ENCODE measurements at places on chromosomes 6 and 20.

GRCh38 chr6:15063253-15063853 lies 182.5 kb upstream of the JARID2 start:
- DNase-seq: peak; percentile 7

DNA sequence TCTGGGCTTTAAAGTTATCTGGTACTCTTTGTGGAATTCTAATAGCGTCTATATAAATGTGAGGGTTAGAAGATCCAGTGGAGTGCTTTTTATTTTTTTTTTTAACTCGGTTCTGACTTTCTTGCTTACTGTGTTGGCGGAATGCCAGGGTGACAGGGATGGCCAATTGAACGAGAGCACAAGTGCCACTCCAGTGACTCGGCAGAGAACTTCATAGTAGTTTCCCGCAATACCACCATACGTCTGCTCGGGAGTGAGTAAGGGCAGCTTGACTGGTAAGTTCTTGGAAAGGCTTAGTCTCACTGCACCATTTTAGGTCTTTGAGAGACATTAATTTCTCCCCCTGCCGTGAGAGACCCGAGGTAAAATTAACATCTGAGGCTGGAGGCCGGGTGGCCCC lies 49.4 kb upstream of the TULP1 start:
- DNase-seq: no peak

DNA sequence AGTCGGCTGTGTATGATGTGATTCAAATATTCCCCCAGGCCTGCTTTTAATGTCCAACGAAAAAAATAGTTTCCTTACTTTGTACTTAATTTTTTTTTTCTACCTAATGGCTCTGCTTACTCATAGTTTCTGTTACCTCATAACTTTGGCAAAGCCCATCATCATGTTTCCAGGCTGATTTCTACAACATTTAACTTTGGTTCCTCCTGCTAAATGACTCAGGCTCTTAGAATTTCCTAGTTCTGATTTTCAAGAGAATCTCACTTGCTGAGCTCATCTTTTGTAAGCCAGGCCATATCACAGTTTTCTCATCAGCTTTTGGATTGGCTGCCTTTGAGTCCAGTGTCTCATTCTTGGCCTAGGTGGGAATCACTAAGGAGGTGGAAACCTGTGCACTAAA lies 323.1 kb downstream of the HDGFL1 start:
- DNase-seq: peak; percentile 98

DNA sequence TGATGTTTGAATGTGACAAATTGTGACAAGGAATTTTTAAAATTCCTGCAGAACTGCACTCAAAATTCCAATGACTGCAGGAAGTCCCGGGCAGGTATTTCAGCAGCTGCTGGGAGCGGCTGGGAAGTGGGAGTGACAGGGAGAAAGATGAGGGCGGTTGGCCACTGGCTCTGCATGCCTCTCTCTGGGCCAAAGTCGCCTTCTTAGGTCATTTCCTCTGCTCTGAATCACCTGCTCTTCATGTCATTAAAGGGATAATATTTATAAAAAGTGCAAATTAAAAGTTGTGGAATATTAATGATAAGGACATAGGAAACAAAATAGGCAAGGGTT lies 43.9 kb downstream of the RAMACL start:
- no peak for DNase-seq

DNA sequence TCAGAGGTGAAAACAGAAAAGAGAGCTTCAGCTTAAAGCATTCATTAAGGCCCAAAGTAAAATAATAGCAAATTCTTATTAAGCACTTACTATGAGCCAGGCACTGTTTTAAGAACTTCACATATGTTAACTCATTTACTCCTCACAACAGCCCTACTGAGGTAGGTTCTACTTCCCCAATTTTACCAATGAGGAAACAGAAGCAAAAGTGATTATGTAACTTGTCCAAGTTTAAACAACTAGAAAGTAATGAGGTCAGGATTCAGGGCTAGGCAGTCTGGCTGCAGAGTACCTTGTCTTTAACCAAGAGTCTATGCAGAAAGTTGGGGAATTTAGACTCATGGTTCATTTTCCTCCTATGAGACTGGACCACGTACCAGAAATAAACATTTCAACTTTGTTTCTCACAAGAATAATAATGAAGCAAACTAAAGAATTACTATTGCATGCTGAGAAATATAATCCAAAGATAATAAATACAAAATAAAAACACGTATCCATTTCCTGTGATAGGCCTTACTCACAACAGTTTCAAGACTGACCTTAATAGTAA lies 3.8 kb downstream of the COL21A1 start:
- no peak for DNase-seq

- no peak for DNase-seq
These were observed 7.2 kb downstream of the SOBP start for GRCh38 chr6:107496892-107497684.

DNA sequence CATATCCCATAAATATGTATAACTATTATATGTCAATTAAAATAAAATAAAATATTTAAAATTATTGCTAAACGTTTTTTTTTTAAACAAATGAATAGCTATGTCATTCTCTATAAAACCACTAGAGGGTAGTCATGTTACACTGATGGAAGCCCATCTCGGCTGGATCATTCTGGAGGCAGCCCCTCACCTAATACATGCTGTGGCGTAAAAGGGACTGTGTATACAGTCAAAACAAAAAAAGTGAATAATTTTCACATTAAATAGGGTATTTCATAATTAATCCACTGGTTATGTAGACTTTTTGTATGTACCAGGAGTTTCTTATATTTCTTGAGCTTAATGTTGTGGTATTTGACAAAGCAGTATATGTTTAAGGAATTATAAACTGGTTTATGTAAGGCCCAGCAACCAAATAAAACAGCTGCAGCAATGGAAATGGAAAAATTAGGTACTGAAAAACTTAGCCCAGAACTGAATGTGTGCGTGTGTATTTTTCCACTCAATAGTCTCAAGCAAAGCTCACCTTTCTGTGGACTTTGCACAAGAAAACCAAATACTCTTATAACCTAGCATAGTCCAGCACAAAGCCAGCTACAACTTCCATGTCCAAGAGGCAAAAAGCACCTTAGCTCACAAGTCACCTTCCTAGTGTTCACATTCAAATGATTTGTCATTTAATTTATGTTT lies 81.7 kb downstream of the COL9A1 start:
- peak; percentile 42 for DNase-seq

GRCh38 chr6:5582762-5583161 lies 321.4 kb downstream of the FARS2 start:
- no peak for DNase-seq

DNA sequence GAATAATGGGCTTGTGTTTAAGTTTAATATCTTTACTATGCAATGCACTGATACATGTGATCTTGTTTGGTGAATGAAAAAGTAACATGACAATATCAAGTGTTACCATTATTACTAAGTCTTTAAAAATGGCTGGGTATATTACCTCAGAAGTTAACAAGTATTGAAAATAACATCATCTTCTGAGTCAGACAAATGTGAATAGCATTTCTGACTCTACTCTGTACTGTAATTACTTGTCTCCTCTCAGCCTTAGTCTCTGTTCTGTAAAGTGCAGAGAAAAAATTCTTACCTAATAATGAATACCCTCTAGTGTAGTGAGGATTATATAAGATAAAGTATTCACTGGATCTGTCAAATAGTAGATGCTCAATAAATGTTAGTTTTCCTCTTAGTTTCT lies 47.0 kb upstream of the GCLC start:
- no peak for DNase-seq

GRCh38 chr6:140897349-140897748 lies 1235.4 kb upstream of the GJE1 start:
- DNase-seq: no peak

GRCh38 chr6:158257425-158257759 lies 54.9 kb upstream of the TULP4 start:
- DNase-seq: no peak

DNA sequence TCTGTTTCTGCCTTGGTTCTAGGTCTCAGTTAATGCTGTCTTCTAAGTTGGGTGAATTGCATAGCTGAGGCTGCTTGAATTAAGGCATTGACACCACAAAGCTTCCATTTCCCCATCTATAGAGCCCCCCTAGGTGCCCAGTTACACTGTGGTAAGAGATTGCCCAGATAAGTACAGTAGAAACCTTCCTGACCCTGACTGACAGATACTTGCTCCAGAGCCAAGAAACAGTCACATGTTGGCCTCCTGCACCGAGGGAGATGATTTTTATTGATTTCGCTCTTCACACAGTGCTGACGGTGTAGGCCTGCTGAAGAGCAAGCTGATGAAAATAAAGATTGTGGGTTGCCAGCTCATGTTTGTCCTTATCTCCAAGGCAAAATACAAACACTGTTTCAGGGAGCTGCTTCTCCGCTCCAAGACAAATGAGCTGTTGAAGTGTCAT lies 67.9 kb downstream of the TRMT11 start:
- peak; percentile 36 for DNase-seq

- peak; percentile 94 for DNase-seq
These were observed 140.3 kb downstream of the TBX18 start for GRCh38 chr6:84623956-84624680.

GRCh38 chr6:25107218-25107617 lies 171.5 kb upstream of the RIPOR2 start:
- DNase-seq: no peak

- no peak for DNase-seq
These were observed 56.5 kb downstream of the MOXD1 start for GRCh38 chr6:132344811-132345210.

DNA sequence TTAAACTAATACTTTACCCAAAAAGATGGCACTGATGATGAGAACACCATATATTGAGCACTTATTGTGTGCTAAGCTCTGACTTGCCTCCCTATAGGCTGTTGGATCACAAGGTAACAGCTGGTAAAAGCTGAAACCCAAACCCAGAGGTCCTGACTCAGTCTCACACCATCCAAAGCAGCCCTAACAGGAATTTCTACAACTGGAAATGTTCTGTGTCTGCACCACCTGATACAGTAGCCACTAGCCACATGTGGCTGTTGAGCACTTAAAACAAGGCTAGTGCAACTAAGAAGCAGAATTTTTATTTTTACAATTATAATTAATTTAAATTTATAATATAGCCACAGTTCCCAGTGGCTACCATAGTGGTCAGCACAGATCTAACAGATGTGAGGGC lies 15.6 kb upstream of the MATN4 start:
- no peak for DNase-seq

- DNase-seq: no peak
These were observed 87.8 kb downstream of the PLEKHG1 start for GRCh38 chr6:150687508-150687907.

DNA sequence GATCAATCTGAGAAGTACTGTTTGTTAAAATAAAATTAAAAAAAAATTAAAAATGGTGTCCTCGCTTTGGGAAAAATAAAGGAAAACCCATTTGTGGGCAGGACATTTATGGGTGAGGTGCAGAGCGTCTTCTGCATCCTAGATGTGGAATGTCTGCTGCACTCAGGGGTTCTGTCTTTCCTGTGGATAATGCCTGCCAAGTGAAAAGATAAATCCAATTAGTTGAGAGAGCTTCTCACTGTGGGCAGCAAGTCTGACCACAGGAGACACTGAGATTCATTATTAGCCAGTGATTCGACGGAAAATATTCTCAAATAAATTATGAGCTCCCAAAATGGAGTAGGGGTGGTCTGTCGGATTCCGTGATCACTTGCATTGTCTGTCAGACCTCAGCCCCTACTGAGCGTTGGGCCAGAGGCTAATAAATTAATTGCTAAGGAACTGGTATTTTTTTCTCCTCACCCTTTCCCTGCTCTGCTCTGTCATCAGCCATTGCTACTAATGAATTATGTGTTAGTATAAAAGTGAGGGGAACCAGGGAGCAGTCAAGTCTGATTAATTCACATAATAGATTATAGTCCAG lies 10.0 kb downstream of the GMPR start:
- DNase-seq: no peak

GRCh38 chr6:136956590-136957544 lies 34.8 kb downstream of the SLC35D3 start:
- no peak for DNase-seq

DNA sequence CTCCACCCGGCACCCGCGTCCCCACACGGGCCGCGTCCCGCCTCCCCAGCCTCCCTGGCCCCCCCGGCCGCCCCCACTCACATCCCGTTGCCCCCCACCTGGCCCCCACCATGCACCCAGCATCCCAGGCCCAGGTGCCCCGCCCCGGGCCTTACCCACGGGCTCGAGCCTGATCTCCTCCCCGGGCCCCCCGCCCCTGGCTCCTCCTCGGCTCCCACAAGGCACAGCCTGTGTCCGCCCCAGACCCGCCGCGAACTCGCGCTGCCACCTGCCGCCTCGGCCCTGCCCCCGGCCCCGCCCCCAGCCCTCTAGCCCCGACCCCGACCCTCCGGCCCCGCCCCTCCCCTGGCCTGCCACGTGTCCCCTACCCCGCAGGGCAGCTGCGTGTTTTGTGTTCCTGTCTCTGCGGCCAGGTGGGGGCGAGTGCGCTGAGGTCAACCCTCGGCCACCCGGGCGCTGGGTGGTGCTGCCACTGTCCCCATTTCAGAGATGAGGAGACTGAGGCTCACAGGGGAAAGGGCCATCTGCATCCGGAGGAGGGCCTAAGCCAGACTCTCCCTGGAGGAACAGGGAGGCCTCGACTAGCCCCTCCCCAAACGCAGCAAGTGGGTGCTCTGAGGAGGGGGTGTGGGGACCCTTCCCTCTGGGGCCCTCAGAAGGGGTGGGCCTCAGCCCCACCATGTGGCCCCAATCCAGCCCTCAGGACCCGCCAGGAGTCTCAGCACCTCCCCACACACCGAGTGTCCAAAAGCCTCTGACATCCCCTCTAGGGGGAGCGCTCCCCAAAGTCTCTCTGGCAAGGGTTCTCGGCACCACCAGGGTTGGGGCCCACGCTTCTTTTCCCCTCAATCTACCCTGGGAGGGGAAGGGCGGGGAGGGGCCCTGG lies 99.8 kb downstream of the TAF4 start:
- DNase-seq: no peak

DNA sequence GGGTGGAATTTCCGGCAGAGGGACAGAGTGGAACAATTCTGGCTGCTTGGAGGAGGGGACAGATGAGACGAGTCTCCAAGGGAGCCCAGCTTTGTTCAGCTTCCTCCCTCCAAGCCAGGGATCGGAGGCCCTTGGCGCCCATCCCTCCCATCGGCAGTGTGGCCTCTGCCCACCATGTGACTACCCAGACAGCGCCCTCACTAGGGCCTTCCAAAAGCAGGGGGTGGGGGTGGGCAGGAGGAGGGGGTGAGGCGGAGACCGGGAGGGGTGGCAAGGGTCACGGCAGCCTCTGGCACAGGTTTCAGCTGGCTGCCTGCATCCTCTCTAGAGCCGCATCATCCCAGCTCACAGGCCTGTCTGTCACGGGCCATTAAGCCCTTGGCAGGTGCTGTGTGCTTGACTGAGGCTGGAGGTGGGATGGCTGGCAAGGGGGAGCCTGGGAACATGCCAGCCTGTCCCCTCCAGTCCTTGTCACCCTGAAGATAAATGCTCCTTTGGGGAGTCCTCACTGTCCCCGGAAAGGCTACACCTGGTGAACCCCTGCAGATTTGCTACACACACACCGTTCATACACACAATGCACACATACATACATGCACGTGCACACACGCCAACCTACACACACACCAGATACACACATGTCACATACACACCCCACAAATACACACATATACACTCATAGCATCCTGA lies 6.2 kb upstream of the FGD2 start:
- DNase-seq: no peak

- peak; percentile 68 for DNase-seq
These were observed 41.6 kb downstream of the UNC5CL start for GRCh38 chr6:40997234-40997957.
